Activated CD8-positive, alpha-beta memory T cell treated with anti-CD3 and anti-CD28 coated beads for 36 hours (primary cell): ENCODE measurements at places on chromosomes 4 and X. TPM values are rescaled to one million over a fixed set of nuclear protein-coding genes. Genes with fewer than 3 reads are reported as not detected.

The PDGFRA gene
- total RNA-seq, result not detected

The SMIM31 gene
- total RNA-seq, result not detected

The SPATA4 gene
- total RNA-seq, result not detected

The ANK2 gene
- total RNA-seq, result 0.63 TPM

The POU4F2 gene
- total RNA-seq, result not detected
